OCI-LY7 (cell line): ENCODE measurements at places on chromosomes 2 and 18.

DNA sequence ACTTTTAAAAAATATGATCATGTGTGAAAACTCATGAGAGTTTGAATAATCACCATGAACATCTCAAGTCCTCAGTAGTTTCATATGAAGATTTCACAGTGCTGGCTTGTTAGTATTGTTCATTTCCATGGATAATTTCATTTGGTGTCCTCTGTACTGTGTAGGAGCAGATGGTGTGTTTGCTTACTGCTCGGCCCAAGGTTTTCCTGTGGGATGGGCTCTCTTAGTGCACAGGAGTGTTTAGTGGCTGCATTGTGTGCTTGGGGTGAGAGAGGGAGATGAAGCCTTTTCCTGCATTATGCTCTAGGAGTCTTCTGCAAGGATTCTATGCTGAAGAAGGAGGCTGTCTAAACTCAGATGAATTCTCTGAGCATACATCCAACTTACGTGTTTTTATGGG is 270.6 kb downstream of the SOCS6 start:
- no peak for DNase-seq

GRCh38 chr2:98478907-98479306 is 34.2 kb downstream of the INPP4A start:
- DNase-seq, result no peak

- no peak for DNase-seq
Observed at GRCh38 chr2:62789518-62789917, 84.0 kb downstream of the EHBP1 start.

DNA sequence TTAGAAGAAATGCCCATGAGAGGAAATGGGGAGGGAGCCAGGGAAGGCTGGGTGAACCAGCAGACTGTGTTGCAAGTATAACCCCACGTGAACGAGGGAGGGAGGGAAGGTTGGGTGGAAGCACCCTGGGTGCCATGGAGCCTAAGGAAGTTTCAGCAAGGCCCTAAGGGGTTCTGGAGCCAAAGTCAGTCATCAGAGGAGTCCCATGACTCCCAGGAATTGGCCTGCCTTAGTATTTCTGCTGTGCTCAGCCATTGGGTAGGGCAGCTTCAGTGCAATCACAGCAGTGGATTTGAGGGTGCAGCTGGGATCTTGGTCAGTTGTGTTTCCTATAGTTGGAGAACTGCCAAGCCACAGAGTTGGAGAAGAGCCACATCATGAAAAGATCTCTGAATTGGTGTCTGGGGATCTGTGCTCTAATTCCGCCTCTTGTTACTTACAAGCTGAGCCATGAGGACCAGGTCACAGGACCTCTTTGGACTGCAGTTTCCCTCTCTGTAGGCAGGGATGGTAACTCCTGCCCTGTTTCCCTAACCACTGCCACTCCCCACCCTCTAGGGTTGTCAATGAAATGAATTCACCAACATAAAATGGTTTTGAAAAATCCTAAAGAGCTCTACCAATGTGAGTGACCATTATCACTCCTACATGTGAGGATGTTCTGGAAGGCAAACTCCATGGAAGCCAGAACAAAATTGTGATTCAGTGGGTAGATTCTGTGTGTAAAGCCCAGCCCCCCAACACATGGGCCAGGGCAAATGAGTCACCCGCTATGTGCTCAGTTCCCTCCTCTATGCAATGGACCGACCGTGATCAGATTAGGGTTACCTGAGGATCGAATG is 108.9 kb downstream of the CLIP4 start:
- no peak for DNase-seq

GRCh38 chr2:40421631-40422297 is 30.1 kb downstream of the SLC8A1 start:
- DNase-seq, result no peak

- no peak for DNase-seq
Observed at GRCh38 chr2:19786408-19787058, 115.2 kb downstream of the TTC32 start.

GRCh38 chr2:188869550-188869949 is 104.6 kb upstream of the COL3A1 start:
- DNase-seq, result no peak

GRCh38 chr2:75870651-75871137 is 160.0 kb upstream of the GCFC2 start:
- no peak for DNase-seq

- DNase-seq, result no peak
Observed at GRCh38 chr2:64212346-64212745, 68.1 kb upstream of the PELI1 start.

DNA sequence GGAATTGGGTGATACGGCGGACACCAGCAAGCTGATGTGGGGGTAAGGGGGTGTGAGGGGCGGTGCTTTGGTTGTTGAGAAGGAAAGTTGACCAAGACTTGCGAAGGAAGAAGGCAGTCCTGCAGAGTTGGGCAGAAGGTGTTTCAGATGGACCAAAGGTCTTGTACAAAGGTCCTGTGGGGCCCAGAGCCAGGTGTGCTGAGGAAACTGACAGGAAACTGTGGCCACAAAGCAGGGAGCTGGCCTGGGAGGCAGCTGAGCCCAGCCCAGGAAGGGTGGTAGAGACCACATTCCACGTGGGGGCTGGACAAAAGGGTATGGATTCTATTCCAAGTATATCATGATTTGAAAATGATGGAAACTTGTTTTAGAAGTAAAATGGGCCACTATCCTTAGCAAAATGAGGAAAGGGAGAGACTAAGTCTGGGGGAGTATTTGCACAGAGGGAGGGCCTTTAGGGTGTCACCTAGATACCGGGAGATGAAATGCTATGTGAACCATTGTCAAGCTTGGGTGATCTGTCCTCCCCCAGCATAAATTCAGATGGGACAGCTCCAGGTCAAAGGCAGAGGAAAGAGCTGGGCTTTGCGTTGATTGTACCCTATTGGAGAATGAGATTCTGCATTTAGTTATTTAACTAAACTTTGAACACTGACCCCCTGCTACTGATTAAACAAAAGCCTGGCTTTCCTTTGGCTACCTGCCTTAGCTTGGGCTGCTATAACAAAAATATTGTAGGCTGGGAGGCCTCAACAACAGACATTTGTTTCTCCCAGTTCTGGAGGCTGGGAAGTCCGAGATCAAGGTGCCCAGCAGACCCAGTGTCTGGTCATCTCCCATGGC is 4.3 kb upstream of the EDAR start:
- no peak for DNase-seq

DNA sequence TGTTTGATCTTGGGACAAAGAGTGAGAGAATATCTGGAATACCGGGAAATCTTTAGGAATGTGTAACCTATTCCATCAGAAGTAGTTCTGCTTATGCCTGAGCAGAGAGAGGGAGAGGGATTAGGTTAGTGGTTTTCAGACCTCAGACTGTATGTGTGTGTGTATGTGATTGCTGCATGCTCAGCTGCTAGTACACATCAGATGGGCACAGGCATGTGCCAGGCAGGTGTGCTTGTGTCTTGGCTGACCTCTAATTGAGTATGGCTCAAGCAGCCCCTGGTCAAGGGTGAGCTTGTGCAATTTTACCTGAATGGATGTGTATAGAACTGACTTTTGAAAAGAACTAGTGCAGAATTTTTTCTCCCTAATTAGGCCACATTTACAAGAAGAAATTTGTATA is 91.2 kb downstream of the INSIG2 start:
- DNase-seq, result no peak

DNA sequence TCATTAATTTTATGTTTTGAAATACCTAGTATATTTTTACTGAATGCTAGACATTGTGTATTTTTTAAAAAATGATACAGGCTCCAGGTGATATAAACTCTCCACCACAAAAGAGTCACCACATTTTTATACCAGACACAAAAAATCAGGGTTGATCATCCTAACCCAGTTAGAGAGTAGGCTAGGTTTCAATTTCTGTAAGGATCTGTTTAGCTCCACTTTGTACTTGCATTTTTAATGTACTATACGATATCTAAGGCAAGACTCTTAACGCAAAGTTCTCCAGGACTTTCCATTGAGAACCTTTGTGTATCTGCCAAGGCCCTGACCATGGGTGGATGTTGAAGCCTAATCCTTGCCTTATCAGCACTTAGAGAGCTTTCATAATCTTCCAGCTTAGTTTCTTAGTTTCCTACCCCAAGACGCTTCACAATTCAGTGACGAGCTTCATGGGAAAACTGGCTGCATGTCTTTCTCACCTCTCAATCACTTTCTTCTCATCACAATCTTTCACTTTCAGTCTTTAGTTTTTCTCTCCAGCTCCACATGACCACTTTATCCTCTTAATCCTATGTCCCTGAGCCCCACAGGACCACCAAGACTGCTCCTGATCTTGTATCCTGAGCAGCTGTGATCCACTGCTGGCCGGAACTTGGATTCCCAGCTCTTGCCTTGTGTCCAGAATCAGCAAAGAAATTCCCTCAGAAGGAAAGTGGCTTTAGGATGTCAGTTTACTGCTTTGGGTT is 635.8 kb downstream of the RNF144A start:
- DNase-seq, result no peak

- no peak for DNase-seq
Observed at GRCh38 chr2:33694904-33695303, 95.8 kb upstream of the FAM98A start.

GRCh38 chr2:37652199-37652640 is 19.2 kb downstream of the CDC42EP3 start:
- DNase-seq, result peak; percentile 61

DNA sequence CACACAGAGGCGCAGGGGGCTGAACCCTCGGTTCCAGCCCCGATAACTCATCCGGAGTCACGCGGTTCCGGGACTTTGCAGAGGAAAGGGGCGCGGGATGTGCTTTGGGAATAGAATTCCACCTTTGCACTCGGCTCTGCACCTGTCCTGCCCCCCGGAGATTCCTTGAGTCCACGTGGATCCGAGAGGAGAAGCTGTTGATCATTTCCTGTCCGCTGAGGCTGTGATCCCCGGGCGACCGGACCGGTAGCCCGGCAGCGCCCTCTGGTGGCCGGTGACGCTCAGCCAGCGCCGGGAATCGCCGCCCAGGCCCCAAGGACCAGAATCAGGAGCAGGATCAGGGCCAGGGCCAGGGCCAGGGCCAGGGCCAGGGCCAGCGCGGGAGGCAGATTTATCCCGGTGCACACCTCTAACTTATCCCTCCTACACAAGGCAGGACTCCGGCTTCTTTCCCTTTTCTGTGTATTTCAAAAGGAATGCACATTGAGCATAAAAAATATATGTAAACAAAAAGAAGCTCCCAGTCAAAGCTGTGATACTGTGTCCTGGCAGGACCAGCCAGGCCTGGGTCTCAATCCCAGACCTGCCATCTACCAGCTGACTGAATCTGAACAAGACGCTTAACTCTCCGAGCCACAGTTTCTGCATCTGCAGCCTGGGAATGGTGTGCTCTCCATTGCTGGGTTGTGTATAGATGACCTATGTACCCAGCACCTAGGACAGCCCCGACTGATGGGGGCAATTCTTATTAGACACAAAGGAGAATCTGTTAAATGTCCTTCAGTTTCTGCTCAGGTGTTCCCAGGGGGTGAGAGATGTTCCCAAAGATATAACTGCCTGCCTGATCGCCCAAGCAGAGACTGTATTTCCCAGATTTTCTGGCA is 8.5 kb upstream of the SPATA3 start:
- peak; percentile 69 for DNase-seq

GRCh38 chr2:33788044-33788443 is 188.9 kb upstream of the FAM98A start:
- DNase-seq, result no peak

- DNase-seq, result no peak
Observed at GRCh38 chr2:48792030-48792429, 36.5 kb upstream of the LHCGR start.

- no peak for DNase-seq
Observed at GRCh38 chr18:78242806-78243205, 736.8 kb upstream of the SALL3 start.

DNA sequence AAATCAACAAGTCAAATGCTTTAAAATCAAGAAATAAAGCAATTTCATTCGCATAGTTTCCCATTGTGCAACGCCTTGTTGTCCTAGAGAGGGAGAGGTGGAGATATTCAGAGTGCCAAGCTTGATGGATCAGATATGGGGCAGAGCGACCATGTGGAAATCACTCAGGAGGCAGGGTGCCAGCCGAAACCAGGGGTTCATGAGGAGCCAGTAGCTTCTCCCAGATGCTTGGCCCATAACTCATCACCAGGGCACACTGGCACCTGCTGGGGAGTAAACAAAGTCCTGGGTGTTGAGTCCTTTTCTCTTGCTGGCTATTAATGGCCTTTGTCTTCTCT is 53.0 kb upstream of the ASAP2 start:
- DNase-seq, result no peak

- DNase-seq, result peak; percentile 62
Observed at GRCh38 chr2:157438863-157439823, 4.7 kb downstream of the CYTIP start.

GRCh38 chr2:179963626-179964025 is 43.5 kb downstream of the CWC22 start:
- no peak for DNase-seq

GRCh38 chr18:74281980-74282754 is 9.6 kb downstream of the CYB5A start:
- DNase-seq, result no peak

GRCh38 chr2:181546086-181546485 is 88.9 kb downstream of the ITGA4 start:
- no peak for DNase-seq

- no peak for DNase-seq
Observed at GRCh38 chr2:205754285-205754923, 72.1 kb downstream of the NRP2 start.

DNA sequence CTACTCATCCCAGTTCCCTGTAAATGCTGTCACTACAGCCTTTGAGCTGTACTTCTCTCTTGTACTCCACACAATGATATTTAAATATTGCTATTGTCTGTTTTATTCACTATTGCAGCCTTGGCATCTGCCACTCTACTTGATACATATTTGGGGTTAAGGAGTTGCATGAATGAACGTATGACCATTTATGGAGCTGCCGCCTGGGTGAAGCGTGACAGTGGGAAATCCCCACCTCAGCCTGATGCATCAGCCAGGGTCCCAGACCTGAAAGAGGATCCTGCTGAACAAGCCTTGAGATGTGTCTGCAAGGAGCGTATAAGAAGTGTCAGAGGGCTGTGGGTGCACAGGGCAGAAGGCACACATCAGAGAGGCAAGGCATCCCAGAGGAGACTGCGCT is 39.1 kb downstream of the MRPL35 start:
- DNase-seq, result peak; percentile 71

DNA sequence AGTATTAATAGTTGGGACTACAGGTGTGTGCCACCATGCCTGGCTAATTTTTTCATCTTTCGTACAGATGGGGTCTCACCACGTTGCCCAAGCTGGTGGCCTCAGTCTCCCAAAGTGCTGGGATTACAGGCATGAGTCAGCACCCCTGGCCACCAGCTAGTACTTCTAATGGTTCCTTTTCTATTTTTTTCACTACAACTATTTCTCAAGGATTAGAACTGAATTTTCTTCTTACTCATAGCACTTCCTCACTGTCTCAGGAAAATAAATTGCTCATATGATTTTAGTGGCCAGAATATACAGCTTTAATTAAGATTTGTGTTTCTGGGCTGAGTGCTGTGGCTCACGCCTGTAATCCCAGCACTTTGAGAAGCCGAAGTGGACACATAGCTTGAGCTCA is 43.2 kb upstream of the SOS1 start:
- no peak for DNase-seq

DNA sequence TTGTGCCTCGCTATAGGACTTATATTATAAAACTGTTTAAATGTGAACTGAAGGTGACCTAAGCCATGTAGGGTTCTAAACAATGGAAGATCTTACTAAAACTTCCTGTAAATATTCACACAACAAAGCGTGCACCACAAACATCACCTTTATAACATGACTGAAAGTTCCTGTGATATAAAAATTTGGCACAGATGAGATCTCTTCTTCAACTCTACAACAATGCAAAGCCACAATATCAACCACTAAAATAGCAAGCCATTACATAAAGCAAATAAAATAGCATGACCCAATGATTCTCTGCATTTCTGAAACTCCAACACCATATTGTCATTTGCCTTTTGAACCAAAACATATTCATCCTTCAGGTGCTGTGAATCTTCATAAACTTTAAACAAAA is 3.5 kb downstream of the YES1 start:
- DNase-seq, result no peak
